Uterine smooth muscle cell (primary cell): ENCODE measurements at places on chromosomes 11 and 22. TPM values are rescaled to one million over a fixed set of nuclear protein-coding genes. Genes with fewer than 3 reads are reported as not detected.

Gene RIMBP3B
- total RNA-seq, result 0.11 TPM in 1 of 2 replicates, not detected in the other

Gene CCDC89
- total RNA-seq, result 4.0 and 7.9 TPM in 2 replicates

Gene SCGB2A2
- total RNA-seq, result not detected in 2 replicates

Gene KIAA1671
- total RNA-seq, result 2.2 and 3.9 TPM in 2 replicates

Gene PATE4
- not detected in 2 replicates for total RNA-seq
